ENCODE measurements at places on chromosomes 5 and 9.

GRCh38 chr5:170411100-170411499 lies 21.9 kb upstream of the KCNMB1 start:
- no peak for DNase-seq

DNA sequence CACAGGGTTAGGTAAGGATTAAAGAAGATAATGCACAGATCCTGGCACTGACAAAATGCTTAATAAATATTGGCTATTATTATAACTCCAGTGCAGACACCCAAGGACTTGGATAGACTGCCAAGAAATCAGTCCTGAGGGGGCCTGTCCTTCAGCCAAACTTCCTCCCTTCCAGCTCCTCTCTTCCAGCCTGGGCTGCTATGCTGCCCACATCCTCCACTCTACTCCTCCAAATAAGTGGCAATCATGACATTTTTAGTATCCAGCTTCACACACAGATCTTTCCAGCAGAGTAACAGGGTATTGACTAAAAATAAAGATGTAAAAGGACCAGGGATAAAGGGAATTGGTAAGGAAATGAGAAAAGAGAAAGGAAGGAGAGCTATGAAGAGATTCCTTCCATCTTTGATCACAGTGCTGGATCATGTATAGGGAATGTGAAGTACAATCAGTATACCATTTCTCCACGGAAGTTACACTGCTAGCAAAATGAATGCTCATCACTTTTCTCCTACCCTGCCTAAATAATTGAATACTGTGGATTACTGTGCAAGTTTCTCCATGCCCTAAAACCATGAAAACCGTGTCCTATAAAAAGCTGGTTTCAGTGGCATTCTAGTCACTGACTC lies 136.0 kb upstream of the OSMR start:
- DNase-seq = peak; percentile 31

DNA sequence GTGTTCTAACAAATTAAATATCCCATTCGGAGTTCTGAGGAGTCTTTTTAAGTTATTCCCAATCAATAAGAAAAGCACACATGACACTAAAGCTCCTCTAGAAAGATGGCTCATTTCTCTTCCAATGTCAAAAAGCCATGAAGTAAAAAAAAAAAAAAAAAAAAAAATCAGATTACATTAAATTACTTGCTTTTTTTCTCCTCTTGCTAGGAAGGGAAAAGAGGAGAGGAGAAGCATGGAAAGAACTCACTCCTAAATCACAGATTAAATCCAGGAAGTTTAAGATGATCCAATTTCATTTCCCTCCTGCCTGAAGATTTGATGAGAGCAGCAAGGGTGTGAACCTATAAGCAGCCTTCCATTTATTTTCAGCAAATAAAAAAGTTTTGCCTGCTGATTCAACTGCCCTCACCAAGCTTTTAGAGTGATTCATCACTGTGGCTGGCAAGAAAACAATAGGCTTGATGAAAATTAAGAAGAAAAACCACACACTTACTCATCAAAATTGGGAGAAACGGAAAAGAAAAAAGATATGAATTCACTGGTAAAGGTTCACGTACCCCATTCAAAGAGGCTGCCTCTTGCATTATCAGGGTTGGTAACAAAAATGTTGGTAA lies 19.7 kb downstream of the MYO10 start:
- DNase-seq = peak; percentile 96

DNA sequence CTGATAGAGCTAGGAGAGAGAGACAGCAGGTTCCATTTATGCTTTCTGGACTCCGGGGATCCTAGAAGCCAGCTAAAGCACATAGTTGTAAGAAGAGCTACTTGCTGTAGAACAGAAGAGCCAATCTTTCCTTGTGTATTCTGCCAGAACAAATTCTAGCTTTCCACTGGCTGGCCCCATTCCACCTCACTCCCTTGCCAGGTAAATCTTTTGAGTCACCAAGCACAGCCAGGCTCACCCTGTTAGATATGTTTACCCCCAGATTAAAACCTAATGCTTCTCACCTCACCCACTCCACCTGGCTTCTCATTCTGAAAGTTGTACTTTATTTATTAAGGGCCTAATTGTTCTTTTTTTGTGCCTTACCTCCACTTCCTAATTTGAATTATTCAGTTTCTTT lies 48.9 kb upstream of the CHD1 start:
- DNase-seq = no peak

DNA sequence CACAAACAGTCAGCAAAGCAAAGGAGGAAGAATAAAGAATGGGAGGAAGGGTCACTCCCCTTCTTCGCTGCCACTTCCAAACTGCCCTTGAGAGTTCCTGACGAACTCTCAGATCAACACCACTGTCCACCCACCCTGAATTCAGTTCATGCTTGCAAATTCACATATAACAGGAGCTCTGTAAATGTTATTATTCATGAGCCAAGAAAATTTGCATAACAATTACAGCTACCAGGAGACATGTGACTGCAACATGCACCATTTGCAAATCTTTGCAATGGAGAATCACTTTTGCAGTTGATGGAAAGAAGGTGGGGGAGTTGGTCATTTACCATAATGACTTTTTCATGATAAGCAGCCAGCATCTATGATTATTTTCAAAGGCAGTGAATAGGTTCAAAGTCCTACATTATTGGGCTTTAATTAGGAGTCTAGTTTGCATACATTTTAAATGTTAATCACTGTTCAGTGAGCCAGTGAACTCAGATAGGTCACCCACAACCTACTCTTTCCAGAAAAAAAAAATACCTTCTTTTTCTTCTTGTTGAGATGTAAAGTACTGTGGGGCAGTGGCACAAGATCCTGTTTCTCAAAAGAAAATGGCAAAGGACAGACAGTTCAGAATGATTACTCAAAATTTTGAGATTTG lies 149.7 kb downstream of the CAAP1 start:
- DNase-seq = no peak

DNA sequence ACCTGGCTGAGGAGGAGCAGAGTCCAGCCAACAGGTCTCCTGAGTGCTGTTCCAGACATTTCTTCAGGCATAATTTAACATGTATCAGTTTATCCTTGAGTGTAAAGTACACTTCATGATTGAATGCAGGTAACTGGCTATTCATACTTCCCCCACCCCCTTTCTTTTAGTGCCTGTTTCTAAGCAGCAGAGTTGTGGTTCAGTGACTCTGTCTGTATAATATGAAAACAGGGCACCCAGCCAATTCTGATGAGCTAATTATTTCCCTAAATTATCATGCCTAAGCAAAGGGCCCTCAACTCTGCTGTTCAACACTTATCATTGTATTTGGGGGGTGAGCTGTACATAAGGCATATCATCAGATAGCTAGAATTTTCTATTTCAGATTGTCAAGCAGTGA lies 51.9 kb upstream of the ZSWIM6 start:
- DNase-seq = peak; percentile 83

Data from fibroblast of skin of scalp (primary cell).